ENCODE measurements at places on chromosomes 5 and 9.

- DNase-seq, result no peak
Observed at GRCh38 chr5:179404321-179405053, 59.2 kb upstream of the ADAMTS2 start.

GRCh38 chr9:117551171-117551570, 136.3 kb upstream of the ASTN2 start:
- DNase-seq, result no peak

DNA sequence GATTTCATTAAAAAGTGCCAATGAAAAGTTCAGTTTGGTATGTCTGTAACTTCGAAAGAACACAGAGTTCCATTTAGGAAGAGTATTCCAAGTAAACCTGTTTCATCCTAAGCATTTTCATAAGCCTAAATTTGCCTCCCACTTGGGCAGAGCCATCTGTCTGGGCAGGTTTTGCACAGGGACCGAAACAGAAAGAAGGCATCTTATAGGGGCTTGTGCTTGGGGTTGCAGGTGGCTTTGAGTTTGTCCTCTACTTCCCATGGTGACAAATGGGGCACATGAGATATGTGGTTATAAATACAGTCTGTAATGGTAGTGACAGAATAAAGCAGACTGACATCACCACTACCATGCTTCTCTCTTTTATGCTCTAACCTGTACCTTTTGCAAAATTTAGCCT, 63.7 kb downstream of the MCTP1 start:
- DNase-seq, result no peak

DNA sequence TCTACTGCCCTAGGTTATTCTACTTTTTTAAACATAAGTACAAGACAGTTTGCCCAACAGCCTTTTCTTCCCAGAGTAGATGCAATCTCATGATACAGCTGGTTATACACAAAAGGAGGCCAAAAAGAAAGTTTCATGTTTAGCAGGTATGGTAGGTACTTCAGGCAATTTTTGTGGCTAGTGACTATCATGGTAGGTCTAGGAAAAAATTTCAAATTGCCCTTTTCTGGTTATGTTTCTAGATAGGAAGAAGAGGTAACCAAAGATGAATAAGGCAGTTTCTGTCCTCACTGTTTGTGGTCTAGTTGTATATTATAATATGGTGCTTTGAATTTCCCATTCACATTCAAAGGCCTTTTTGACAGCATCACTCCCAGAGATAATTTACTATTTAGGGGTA, 19.7 kb downstream of the MEGF9 start:
- no peak for DNase-seq

GRCh38 chr5:140181525-140181924, 6.5 kb downstream of the CYSTM1 start:
- no peak for DNase-seq

GRCh38 chr9:98523231-98523901, 185.4 kb downstream of the GABBR2 start:
- peak; percentile 5 for DNase-seq

GRCh38 chr5:37966871-37967270, 127.0 kb upstream of the GDNF start:
- DNase-seq, result no peak

- DNase-seq, result no peak
Observed at GRCh38 chr5:32127711-32128110, 46.4 kb downstream of the GOLPH3 start.

GRCh38 chr5:329768-330167, 8.3 kb downstream of the AHRR start:
- DNase-seq, result peak; percentile 21

- no peak for DNase-seq
Observed at GRCh38 chr5:36730537-36731216, 124.3 kb downstream of the SLC1A3 start.

DNA sequence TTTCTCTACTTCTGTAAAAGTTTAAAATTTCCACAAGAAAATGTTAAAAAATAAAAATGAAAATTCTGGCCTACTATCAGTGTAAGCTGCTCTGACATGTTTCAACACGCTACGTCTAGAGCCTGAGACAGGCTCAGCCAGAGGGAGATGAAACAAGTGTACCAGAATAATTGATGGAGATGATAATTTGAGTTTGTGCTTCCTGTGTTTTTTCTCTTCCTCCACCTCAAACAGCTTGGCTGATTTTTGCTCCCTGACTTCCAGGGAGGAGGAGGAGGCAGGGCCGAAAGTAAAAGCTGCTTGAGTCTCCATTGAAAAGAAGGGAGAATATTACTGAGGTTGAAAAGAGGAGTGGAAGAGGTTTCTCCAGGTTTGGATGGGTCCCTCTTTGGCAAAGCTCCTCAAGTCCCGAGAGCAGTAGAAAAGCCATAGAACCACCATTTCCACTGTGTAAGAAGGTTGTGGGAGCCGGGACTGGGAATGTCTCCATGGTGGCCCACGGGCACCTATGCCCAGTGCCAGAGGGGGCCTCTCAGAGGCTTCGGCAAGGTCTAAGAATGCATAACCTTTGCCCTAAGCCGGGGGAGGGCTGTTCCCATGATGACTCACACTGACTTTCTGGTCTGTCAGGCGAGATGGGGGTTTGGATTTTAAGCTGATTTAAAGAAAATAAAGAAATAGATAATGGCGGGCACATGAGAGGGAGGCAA, 95.1 kb downstream of the HRH2 start:
- no peak for DNase-seq

- no peak for DNase-seq
Observed at GRCh38 chr9:123680352-123680751, 249.6 kb downstream of the DENND1A start.

GRCh38 chr5:133842846-133843611, 125.4 kb downstream of the C5orf15 start:
- DNase-seq, result no peak

GRCh38 chr5:64612344-64612961, 77.8 kb upstream of the SHISAL2B start:
- peak; percentile 51 for DNase-seq

- no peak for DNase-seq
Observed at GRCh38 chr5:115649541-115649940, 23.7 kb upstream of the TMED7 start.

- DNase-seq, result no peak
Observed at GRCh38 chr5:141725891-141726290, 43.9 kb upstream of the ARAP3 start.

DNA sequence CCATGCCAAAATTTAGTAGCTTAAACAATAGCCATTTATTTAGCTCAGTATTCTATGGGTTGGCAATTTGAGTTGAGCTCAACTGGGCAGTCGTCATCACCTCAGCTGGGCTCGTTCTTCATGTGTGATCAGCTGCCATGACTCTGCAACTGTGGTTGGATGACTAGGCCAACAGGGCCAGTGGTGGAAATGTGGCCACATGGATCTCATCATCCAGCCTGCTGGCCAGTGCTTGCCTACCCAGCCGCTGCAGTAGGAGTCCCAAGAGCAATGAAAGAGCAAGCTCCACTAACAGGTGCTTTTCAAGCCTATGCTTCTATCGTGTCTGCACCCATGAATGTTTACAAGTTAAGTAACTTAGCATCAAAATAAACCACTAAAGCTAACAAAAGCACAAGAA, 158.0 kb downstream of the ATPSCKMT start:
- no peak for DNase-seq

DNA sequence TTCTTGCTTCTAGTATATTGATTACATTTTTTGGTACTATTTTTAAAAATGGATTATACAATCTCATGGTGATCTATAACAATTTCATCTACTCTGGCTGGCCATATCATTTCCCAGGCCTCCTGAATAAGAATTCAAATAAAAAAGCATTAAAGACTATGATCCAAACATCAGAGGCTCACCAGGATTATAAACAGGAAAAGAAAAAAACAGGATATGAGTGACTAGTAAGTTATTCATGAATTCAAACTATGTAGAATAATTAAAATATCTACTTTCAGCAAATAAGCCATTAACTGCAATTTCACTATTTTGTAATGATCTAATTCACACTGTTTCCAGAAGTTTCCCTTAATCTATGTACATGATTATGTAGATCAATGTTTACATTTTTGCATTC, 293.1 kb upstream of the CDH6 start:
- DNase-seq, result no peak

DNA sequence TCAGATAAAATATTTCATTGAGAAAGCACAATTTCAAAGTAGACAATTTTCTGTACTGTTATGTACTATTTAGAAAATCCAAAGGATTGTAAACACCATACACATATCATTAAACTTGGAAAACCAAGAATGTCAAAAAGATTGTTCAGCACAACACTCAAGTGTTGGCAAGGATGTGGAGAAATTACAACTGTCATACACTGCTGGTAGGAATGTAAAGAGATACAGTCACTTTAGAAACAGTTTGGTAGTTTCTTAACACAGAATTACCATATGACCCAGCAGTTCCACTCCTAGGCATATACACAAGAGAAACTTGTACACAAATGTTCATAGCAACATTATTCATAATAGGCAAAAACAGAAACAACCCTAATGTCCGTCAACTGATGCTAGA, 71.2 kb downstream of the OR2K2 start:
- no peak for DNase-seq

- no peak for DNase-seq
Observed at GRCh38 chr5:124639095-124639665, 107.3 kb downstream of the ZNF608 start.

DNA sequence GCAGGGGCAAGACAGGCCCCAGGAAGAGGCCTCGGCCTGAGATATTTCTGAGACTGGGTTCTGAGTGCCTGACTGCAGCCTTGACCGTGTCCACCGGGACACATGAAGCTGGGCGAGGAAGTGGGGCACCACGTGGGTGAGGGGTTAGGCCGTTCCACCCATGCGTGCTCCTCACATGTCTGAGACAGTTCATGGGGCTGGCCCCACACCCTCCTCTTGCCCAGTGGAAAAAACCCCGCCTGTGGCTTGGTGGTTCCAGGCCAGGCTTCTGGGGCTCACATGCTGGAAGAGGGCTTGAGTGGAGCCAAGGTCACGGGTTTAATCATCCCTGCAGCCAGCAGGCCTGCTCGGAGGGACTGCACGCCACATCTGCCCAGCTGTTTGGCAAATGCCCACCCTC, 11.4 kb downstream of the HMCN2 start:
- no peak for DNase-seq

DNA sequence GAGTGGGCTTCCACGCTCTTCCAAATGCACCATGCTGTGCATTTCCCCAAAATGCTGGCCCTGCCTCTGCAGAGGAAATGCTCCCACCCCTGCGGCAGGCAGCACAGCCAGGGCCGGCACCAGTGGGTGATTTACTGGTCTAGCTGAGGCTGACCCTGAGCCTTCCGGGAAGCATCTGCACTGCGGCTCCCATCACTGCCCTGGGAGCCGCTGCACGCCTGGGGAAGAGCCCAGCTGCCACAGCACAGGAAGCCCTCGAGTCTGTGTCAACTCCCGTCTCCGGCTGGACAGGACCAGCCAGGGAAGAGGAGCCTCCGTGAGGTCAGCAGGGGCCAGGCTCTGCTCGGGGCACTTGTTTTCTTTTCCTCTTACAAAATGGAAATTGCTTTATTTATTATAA, 25.1 kb upstream of the EEIG1 start:
- peak; percentile 55 for DNase-seq

GRCh38 chr5:160435532-160435931, 13.9 kb downstream of the PTTG1 start:
- DNase-seq, result peak; percentile 22

GRCh38 chr5:157900644-157901043, 41.7 kb upstream of the CLINT1 start:
- no peak for DNase-seq

GRCh38 chr5:179180061-179180610, 120.0 kb downstream of the ZNF354C start:
- no peak for DNase-seq

DNA sequence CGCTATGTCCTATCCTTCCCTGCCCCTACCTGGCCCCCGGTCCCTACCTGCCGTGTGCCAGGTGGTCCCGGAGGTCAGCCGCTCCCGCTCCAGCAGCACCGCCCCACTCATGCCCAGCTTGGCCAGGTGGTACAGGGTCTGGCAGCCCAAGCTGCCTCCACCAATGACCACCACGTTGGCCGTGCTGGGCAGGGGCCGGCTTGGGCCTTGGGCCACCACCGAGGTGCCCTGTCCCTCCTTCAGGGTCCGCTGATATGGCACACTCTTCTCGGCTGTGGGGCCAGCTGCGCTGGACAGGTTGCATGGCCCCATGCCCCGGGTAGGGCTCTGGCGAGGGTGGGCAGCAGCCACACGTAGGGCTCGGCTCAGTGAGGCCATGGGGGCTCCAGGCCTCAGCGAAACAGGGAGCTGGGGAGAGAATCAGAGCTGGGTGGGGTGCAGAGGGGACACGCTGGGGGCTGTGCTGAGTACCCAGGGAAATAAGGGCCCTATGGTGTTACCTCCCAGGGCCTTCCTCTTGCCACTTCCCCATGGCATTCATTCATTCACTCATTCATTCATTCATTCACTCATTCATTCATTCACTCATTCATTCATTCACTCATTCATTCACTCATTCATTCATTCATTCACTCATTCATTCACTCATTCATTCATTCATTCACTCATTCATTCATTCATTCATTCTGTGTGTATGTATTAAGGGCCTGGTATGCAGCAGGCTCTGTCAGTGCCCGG, 4.2 kb downstream of the SARDH start:
- no peak for DNase-seq

- DNase-seq, result no peak
Observed at GRCh38 chr9:34549407-34549732, 26.6 kb upstream of the ENHO start.

- no peak for DNase-seq
Observed at GRCh38 chr5:110045158-110045557, 355.4 kb downstream of the MAN2A1 start.

DNA sequence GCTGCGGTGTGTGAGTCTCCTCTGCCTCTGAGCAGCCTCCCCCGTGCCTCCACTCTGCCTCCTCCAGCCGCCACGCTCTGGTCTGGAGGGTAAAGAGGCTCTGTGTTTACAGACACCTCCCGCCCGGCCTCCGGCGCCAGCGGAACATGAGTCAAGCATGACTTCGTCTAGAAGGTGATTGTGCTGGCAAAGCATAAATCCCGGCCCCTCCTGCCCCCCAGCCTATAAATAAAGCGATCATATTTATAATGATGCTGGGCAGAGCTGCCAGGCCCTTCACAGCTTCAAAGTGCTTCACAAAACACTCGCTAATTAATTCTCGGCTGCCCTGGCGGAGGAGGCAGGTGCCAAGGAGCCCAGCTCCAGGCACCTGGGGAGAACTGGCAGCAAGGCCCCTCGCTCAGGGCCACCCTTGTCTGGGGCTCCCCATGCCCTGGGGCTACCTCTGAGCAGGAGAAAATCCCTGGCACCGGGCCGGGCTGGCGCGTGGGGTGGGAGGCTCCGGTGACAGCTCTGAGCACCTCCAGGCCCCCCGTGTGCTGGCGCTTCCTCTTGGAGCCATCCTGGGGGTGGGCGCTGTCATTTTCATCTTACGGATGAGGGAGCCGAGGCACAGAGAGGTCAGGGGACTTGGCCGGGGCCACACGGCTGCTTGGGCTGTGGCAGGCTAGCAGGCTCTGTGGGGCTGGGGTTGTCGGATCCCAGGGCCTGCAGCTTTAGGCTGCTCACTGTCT, 87.8 kb downstream of the RXRA start:
- DNase-seq, result no peak

GRCh38 chr9:77451507-77451906, 196.6 kb downstream of the GNA14 start:
- no peak for DNase-seq

- no peak for DNase-seq
Observed at GRCh38 chr9:123655681-123656423, 274.1 kb downstream of the DENND1A start.

Measured in suppressor macrophage treated with lipopolysaccharide for 1 hour (primary cell).